RKO (cell line): ENCODE measurements at places on chromosomes 4 and X.

GRCh38 chr4:186982160-186982559 is 258.5 kb upstream of the FAT1 start:
- DNase-seq: no peak

DNA sequence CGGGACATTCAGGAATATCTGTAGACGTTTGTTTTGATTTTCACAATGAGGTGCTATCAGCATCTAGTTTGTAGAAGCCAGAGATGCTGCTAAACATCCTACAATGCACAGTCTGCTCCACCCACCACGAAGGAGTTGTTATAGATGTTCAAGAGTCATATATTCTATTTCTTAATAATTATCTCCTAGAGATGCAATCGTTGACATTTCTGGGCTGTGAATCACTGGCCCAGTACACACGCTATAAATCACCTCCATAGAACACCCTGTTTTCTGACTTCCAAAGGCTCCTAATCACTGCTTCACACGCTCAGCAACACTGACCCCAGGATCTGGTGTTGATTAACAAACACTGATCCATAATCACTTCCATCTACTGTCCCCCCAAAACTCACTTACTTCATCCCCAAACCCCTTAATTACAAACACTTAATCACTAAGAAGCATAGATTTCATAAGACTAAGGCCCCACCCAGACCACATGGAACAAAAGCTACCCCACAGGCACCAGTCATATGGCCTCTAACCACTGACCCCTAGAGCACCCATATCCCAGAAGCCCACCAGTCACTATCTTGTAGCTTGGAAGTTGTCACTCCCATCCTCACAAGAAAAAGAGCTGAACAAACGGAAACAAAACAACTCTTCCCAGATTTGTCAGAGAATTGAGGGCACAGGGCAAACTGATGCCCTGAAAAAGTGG is 31.7 kb upstream of the ZNF41 start:
- DNase-seq: no peak

GRCh38 chr4:24995346-24995919 is 35.3 kb downstream of the LGI2 start:
- no peak for DNase-seq

GRCh38 chrX:68252664-68253063 is 180.6 kb downstream of the OPHN1 start:
- DNase-seq: no peak

DNA sequence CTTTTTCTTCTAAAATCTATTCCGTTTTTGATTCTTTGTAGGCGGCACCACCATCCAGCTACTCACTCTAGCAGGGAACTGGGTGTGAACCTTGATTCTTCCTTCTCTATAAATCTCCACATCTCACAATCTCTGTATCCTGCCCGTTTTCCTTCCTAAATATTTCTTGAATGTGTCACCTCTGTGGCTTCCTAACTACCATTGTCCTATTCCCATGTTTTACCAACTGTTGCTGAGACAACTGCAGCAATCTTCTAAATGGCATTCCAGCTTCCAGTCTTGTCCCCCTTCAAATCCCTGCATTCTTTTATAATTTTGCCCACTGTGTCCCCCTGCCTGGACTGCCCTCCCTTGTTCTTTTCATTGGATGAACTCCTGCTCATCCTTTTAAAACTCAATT is 641.3 kb downstream of the RPA4 start:
- DNase-seq: peak; percentile 2

- DNase-seq: no peak
Observed at GRCh38 chr4:6602289-6602688, 27.3 kb downstream of the MAN2B2 start.

GRCh38 chrX:130028196-130028595 is 45.8 kb downstream of the BCORL1 start:
- DNase-seq: peak; percentile 30

DNA sequence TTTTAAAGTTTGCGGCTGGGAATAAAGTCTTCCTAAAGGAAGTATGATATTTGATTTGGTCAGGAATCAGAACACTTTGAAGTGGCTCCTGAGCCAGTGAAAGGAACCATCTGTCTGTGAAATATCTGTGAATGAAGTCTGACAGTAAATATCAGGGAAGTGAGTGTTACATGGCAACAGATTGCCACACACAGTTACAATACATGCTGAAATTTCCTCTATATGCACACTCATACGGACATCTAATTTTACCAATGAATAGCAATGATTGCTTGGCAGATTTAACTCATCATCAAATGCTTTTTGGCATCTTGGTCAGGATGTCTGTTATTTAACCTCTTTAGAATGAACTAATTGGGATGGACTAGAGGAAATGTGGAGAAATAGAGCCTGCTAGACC is 1023.8 kb downstream of the FAT4 start:
- no peak for DNase-seq

DNA sequence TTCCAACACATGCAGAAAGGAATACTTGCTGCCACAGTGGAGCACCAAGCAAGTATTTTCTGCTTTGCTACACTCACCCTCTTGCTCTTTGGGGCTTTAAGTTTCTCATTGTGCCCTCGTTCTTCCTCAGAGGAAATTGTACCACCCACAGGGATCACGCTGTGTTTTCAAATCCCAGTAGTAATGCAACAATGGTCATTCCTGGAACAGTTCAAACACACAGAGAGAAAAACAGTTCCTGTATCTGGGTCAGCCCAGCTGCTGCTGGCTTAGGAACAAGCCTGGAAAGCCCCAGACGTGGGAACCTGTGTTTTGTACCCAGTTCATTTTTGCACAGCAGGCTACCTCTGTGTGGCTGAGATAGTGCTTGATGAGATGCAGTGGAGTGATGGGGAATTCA is 907.8 kb downstream of the STPG2 start:
- no peak for DNase-seq

GRCh38 chr4:70110917-70111316 is 43.1 kb upstream of the PRR27 start:
- DNase-seq: no peak
